ENCODE measurements at places on chromosomes 13 and 19.

DNA sequence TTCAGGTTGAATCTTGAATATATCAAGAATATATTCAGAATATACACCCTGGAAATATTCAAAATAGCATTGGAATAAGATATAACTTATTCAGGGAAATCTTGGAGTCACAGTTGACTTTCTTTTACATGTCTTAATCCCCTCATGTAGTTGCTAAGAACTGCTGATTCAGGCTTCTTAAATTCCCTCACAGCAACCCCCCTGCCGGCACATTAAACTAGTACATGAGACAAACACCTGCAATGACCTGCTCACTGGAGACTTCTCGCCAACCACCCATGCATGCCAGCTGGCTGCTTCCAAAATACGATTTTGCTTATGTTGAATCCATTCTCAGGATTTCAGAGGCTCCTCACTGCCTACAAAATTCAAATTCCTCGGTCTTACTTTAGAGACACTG is 997.1 kb downstream of the EFNB2 start:
- DNase-seq: no peak

GRCh38 chr13:113743366-113744195 is 15.4 kb upstream of the TMEM255B start:
- DNase-seq: no peak

- no peak for DNase-seq
Measured at GRCh38 chr19:4538601-4538954, 1.3 kb downstream of the LRG1 start.

DNA sequence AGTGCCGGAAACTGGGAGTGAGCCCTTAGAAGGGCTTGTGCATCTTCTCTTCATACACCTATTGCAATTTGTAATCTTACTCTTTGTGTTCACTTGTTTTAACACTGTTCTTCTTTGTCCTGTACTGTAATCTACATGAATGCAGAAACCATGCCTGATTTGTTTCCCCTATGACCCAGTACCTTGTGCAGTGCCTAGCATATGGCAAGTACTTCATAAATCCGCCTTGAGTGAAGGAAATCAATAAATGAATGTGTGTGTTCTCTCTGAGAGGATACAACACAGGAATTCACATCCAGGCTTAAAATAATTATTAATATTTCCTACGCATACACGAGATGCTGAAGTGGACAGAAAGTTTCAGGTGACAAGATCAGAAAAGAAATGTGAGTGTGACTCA is 172.6 kb downstream of the GPC6 start:
- DNase-seq: no peak

GRCh38 chr13:50033725-50034124 is 18.5 kb downstream of the KCNRG start:
- DNase-seq: no peak

DNA sequence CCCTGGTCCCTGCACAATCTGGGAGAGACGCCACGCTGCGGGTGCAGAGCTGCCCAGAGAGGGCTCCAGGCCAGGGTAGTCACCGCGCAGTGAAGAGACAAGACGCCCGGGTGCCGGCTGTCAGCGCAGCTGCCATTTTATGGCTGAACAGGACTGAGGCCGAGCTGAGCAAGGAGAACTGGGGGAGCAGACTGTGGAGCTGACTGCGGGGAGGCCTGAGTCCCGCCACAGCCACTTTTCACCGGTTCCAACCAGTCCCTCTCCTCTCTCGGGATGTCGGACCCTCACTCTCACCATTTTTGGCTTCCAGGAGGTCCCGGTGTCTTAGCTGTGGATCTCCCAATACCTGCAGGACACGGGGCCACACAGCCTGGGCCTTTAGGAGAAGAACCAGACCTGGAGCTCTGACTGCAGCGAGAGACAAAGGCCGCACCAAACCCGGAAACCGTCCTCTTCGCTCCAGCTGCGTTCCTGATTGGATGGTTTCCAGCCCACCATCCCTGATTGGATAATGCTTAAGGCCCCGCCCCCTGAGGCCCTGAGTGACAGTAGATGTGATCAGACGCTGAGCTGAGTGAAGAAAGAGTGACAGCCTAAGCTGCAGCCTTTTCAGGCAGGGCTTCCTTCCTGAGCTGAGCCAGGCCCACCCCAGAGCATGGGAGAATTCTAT is at the start of gene ZNF626:
Gene ZNF626 (minus strand): TSS at position 422 of the 670 bp plus-strand sequence. CDS start 125 bp downstream, at position 297.
- no peak for DNase-seq

- no peak for DNase-seq
Measured at GRCh38 chr13:46313024-46313423, 74.0 kb downstream of the RUBCNL start.

- no peak for DNase-seq
Measured at GRCh38 chr13:37091835-37092234, 13.6 kb downstream of the CSNK1A1L start.

DNA sequence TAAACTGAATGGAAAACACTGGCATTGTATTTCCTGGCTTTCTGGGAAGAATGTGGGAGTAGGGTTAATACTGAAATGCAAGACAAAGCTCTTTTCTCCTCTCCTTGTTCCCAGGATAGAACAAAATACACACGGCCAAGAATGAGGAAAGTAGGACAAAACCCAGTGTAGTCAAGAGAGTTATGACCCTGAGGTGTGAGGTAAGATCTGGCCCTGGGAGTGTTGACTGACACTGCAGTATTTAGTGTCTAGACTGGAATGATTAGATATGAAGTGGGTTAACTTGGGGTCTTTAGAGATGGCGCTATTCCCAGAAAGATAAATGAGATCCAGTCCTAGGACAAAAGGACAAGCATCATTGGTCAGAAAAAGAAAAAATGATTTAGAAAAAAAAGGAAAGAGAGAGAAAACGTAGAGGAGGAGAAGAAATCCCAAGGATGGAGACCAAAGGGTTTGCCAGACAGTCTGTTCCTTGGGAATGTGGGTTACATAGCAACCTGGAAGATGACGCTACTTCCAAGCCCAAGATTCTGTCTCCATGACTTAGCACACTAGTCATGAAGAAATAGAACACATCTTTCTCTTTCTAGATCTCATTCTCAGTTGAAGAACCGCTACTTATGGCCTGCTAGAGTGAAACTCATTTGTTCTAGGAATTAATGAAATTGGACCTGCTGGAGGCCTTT is 543.6 kb upstream of the GPC6 start:
- DNase-seq: no peak

GRCh38 chr13:34001389-34001788 is 183.4 kb downstream of the RFC3 start:
- no peak for DNase-seq

DNA sequence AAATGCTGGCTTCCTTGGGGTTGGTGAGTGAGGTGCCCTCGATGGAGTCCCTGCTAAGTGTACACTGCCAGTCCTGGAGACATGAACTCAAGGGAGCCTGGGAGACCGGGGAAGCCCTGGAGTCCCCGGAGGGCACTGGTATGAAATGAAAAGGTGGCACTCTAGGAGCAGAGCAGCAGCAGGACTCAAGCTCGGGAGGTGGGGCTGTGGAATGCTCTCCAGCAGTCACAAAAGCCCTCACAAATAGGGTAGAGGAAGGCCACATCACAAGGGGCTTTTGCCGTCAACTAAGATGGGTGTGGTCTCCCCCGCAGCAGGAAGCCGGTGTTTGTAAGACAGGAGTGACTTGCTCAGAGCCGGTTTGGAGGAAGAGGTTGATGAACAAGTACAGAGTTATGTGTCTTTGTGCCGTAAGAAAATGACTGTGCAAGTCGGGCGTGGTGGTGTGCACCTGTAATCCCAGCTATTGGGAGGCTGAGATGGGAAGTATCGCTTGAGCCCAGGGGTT is 19.3 kb downstream of the CCNE1 start:
- DNase-seq: peak; percentile 48

DNA sequence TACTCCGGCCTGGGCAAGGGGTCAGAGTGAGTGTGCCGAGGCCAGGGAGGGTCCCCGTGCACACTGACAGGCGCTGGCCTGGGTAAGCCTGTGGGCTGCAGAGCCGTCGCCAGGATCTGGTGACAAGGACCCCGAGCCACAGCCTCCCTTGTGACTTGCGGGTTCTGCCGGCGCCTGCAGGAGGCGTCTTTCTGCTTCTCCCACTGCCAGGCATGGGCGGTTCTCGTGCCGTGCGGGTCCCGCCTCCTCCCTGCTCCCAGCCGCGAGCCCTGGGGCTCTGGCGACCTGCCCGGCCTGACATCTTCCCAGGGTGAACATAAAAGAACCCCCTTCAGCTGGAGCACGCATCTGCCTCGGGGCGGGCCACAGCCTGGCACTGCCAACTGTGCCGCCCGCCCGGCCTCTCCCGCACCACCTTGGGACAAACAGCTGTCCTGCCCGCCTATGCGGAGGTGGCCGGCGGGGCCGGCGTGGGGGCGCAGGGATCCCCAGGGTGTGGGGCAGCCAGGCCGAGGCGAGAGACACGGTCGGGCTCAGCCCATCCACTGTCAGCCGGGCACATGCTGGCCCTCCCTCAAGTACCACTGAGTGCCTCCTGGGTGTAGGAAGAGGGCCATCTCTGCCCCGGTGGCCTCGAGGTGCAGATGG is 1.5 kb upstream of the HCN2 start:
- peak; percentile 84 for DNase-seq

DNA sequence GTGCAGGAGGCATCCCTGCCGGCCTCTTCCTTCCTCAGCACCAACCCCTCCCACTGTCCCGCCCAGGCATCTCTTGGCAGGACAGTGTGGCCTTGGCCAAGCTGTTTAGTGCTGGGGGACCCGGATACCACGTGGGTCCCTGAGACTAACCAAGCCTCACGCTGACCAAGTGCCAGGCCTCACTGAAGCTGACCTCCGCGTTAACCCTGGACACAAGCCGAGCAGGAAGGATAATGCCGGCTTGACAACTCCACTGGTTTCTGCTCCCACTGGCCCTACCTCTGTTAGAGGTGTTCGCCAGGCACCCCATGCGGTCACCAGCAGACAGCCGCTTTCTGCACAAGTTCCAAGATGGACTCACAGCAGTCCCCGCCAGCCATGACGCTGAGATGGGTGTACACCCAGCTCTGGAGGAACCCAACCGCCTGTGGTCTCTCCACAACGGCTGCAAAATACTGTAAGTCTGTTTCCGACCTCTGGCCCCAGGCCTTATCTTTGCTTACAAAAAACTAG is 12.4 kb downstream of the GRTP1 start:
- DNase-seq: no peak

DNA sequence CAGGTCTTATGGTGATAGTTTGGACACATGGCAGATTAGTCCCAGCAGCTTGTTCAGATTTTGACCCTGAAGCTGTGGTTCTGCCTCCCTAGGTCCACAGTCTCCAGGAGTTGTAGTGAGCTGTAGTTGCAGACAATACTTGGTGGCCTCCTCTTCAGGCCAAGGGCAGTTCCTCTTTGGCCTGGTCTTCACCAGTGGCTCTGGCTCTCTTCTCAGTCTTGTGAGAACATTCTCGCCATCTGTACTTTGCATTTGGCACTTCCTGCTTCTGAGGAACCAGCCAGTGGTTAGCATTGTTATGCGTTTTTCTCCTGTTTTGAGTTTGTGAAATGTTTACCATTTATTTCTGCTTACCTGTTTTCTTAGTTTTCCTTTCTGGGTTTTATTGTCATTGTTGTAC is 40.7 kb downstream of the PCCA start:
- DNase-seq: no peak

DNA sequence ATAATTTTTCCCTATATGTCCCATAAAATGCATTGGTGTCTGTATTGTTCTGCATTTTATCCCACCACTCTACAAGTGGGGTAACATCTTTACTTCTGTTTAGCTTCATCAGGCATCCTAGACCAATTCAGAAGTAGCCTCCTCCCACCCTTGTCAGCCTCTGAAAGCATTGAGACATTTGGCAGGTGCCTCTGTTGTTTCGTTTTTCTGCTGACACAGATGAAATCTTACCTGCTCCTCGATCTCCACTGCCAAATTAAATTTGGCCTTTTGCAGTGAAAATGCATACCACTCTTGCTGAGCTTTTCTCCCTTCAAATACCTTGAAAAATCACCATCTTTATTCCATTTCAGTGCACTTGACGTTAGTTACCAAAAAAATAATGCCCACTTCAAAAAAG is 83.5 kb upstream of the STARD13 start:
- no peak for DNase-seq

- no peak for DNase-seq
Measured at GRCh38 chr13:20274466-20274865, 42.3 kb upstream of the GJB6 start.

GRCh38 chr19:34254698-34255432 is 511 bp downstream of the GARRE1 start:
- peak; percentile 24 for DNase-seq

GRCh38 chr13:26062853-26063444 is 11.1 kb upstream of the SHISA2 start:
- DNase-seq: peak; percentile 72

GRCh38 chr13:103200118-103200885 is 134.1 kb upstream of the SLC10A2 start:
- no peak for DNase-seq

Measured in DND-41 (cell line).